ENCODE measurements at places on chromosomes 11 and 22.

DNA sequence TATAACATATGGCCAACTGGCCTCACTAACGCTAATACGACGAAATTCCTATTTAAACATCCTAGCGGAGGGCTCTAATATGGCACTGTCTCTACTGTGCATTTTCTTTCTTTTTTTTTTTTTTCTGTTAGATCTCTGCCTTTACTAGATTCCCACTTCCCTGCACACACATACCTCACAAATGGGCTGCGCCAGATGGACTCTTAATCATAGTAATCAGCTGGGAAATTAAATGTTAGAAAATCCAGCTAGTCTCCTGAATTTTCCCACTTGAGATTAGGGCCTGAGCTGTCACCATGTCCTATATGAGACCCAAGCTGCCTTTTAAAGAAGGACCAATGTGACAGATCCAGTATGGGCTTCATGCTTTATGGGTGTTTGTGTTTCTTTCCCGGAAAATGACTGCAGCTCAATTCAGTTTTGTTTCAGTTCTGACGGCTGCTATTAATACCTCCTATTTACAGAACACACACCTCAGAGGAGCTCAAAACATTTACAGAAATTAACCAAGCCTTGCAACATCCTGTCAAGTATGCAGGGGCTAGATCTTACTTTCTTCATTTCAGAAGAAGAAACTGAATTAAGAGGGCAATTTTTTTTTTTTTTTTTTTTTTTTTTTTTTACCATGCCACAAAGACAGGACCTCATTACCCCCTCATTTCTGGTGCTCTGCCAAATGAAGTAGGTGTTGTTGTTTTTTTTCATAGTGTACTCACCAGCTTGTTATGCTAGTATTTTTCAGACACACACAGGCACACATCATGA lies 49.8 kb upstream of the BLID start:
- no peak for DNase-seq

DNA sequence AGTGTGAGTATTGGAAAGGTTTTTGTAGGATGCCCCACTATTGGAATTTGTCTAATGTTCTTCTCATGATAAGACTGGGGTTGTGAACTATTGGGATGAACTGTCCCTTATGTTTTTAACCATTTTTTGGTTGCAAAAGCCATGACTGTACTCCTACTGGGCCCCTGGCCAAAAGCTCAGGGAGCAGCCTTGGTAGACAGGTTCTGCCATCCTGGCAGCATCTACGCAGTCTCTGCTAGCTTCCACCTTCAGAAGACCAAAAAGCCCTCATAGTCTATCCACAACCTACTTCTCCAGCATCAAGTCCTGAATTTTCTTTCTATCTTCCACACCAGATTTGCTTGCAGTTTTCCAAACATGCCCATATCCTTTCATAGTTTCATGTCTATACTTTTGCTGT lies 211.8 kb downstream of the TENM4 start:
- DNase-seq, result no peak

DNA sequence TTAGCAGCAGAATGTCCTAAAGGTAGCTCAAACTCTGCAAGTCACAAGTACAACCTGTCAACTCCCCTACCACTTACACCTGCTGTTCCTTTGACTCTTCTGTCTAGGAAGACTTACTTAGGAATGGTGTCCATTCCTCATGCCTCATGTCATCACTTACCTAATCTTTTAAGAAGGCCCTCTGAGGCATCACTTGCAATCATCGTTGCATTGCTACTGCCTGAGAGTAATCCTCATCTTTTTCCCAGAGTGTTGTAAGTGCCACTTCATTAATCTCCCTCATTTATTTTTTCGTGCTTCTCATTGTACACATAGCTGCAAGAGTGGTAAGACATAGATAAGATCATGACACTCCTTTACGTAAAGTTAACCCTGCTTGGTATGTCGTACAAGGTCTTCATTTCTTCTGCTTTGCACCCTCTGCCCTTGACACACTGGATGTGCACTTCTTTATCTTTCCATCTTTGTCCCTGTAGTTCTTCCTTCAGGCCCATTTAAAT lies 54.6 kb downstream of the SFI1 start:
- no peak for DNase-seq

- DNase-seq, result no peak
Observed at GRCh38 chr22:43515902-43516301, 104.1 kb downstream of the MPPED1 start.

DNA sequence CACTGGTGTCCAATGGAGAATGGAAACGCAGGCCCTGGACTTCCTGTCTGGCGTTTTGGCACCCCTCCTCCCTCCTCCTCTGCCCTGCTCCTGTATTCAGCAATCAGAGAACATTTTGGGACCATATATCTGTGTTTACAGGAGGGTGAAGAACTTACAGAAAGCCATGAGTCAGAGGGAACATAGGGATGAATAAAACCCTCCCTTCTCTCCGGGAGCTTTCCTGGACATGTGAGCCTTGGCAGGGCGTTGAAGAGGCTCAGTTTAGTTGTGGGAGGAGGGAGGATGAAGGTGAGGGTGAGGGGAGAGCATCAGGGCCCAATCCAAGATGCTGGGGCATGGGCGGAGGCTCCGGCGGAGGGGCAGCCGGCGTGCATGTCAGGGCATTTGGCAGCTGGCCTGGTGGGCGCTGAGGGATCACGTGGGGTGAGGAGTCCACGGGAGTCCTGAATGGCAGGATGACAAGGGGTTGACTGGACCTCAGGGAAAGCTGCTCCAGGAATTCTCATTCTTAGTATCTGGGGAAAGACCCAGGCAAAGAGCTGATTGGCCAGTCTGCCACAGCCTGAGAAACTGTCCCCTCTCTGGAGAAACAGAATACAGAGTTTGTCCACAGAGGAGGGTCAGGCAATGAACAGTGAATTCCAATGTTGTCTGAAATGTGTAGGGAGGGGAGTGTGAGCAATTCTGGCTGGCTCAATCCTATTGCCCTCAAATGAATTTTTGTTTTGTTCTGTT lies 28.9 kb downstream of the MICAL2 start:
- no peak for DNase-seq

GRCh38 chr11:60184824-60185511 lies 2.1 kb upstream of the MS4A6A start:
- DNase-seq, result no peak

- no peak for DNase-seq
Observed at GRCh38 chr11:100908746-100909145, 220.9 kb downstream of the PGR start.

DNA sequence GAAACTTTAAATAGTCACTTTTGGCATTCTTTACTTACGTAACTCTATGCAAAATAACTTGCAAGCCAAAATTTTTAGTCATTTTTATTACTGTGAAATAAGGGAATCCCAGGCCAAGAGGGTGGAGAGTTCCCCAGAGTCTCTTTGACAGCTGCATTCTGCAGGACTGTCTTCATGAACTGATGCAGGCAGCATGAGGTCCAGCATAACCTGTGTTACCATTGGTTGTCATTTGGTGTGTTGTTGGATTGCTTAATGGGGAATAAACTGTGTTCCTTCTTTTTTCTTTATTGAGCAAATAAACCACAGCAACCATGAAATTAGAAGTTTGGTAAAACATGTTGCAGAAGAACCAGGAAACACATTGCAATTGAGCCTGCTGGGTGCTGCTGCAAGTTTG lies 24.6 kb downstream of the MMP27 start:
- no peak for DNase-seq

DNA sequence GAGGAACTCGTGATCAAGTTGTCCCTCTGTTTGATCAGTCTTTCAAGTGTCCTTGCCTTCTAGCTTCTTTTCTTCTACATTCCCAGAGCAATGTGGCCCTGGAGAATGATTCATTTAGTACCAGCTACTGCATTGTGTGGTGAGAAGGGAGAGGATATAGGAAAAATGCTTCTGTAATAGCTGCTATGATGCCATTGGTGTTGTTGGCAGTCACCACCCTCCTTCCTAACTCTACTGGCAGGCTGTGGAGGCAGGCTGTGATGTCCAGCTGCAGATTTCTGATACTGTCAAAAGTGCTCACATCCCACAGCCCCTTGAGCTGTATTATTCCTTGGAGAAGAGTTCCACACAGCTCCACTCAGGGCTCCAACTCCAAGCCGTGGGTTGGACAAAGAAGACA lies 52.8 kb downstream of the ENDOD1 start:
- DNase-seq, result no peak

DNA sequence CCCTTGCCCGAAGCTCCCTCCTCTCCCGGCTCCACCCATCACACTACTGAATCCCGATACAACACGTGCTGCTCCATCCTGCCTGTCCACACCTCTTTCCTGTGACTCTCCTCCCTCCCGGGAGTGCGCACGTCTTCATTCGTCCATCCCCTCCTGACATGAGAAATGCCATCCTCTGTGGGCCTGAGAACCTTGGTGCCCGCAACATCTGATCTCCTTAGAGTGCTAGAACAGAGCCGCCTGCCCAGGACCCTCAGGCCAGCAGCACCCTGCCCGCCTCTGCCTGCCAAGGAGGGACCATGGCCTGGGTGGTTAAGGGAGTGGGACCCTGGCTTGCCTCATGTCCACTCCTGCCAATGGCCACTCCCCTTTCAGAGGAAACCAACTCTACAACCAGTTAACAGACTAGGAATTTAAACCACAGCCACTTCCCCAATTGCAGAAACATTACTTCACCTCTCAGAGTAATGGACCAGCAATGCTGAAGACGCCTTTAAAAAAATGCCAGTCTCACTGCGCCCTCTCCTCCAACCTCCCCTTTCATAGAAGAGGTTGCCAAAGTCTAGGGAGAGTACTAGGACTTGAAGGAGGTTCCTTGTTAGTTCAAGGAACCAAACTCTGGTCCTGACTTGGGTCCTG lies 466.3 kb downstream of the OPCML start:
- DNase-seq, result no peak

GRCh38 chr11:14422052-14422813 lies 63.2 kb upstream of the RRAS2 start:
- no peak for DNase-seq

GRCh38 chr11:14059491-14059890 lies 97.0 kb downstream of the SPON1 start:
- no peak for DNase-seq

DNA sequence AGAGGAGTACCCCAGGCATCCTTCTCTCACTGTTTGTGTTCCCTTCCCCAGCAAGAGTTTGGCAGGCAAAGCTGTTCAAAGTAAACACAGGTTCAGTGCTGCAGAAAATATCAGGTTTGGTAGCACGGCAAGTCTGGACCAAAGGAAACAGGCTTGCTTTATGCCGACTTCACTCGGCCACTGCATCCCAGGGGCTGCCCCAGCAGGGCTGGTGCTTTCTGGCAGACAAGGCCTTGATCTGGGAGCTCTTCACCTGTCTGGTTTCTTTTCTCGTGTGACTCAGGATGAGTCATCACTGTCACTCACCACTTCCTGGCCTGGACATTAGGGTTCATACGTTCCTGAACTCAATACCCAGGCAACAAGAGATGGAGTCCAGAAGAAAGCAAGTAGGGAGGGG lies 52.6 kb upstream of the NAV2 start:
- DNase-seq, result no peak

DNA sequence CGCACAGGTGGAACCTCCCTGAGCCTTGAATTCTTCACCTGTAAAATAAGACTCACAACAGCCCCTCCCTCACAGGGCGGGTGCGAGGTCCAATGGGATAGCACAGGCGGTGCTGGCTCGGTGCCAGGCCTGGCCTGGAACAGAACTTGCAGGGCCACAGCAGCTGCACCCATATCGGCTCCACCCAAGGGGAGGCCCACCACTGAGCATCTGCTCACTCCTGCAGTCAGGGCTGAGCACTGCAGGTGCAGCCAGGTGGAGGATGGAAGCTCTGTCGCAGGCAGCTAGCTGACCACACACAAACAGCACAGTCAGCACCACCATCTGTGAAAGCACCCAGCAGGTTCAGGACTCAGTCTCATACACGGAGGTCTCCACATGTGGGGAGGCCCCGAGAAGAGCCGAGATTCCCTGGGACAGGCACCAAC lies 19.6 kb downstream of the VPS37C start:
- DNase-seq, result no peak

- DNase-seq, result no peak
Observed at GRCh38 chr11:134731213-134731961, 319.3 kb upstream of the B3GAT1 start.

DNA sequence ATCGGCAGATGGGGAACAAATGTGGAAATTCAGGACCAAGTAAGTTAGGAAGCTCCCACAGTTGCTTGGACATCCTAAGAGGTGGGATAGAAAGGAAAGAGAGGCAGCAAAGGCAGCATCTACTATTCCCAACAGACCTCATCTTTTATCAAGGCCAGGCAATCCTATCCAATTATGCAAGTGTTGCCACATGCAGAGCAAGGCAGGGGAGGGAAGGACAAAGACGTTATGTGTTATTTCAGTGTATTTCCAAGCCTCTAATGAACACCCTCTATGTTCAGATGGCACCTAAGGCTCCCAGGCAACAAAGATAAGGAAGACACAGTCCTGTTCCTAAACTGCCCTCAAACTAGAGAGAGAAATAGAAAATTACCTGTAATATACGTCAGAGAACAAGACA lies 9.2 kb downstream of the TIGD3 start:
- no peak for DNase-seq
